ENCODE measurements at places on chromosomes 4 and X. TPM values are rescaled to one million over a fixed set of nuclear protein-coding genes. Genes with fewer than 3 reads are reported as not detected.

Gene SMR3B
- polyA plus RNA-seq = not detected

Gene CYSLTR1
- polyA plus RNA-seq = 0.34 TPM

- no peak for DNase-seq
These were observed 1.3 kb upstream of the FAT4 start for GRCh38 chr4:125313497-125313896.

DNA sequence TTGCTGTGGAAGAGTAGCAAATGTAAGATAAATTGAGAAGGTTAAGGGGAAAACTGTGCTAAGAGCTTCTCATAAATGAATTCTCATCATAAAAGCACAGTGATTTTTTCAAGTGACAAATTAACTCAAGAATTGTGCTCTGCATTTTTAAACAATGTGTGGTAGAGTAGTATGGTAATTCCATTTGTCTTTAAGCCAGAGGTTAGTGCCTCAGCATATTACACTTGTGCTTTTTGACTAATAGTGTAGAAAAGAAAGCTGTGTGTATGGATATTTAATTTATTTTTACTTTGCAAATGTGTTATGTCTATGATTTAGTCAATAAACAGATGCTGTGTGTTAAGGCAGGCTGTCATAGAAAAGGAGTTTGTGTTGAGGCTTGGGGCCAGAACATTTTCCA, 61.0 kb downstream of the FHIP1A start:
- no peak for DNase-seq

Gene CCSER1
- polyA plus RNA-seq = 0.13 TPM

Gene RCHY1
- polyA plus RNA-seq = 21.1 TPM

- DNase-seq = no peak
These were observed 38.7 kb downstream of the BEX3 start for GRCh38 chrX:103415068-103415467.

Gene SULT1B1
- 0.14 TPM for polyA plus RNA-seq

Data from psoas muscle (tissue), 8 donors.